ENCODE measurements at places on chromosomes 4 and X. TPM values are rescaled to one million over a fixed set of nuclear protein-coding genes. Genes with fewer than 3 reads are reported as not detected.
A peak's percentile ranks its signal among the peaks of the same experiment; 100 is the strongest.

The FGFBP1 gene
- 10.8 TPM for total RNA-seq

The HSFX2 gene
- 0.36 TPM for total RNA-seq

The SSR4 gene
- 129 TPM for total RNA-seq

The PABPC4L gene
- total RNA-seq = 0.70 TPM

The USP27X gene
- 1.3 TPM for total RNA-seq

The KIAA0232 gene
- total RNA-seq = 31.5 TPM

The WDR45 gene
- total RNA-seq = 90.1 TPM

The P2RY10 gene
- total RNA-seq = 2.5 TPM

The SPANXA1 gene
- total RNA-seq = not detected

- DNase-seq = no peak
Measured at GRCh38 chr4:101835121-101835904, 44.8 kb downstream of the BANK1 start.

GRCh38 chr4:4672402-4672801, 130.6 kb upstream of the STX18 start:
- no peak for DNase-seq

DNA sequence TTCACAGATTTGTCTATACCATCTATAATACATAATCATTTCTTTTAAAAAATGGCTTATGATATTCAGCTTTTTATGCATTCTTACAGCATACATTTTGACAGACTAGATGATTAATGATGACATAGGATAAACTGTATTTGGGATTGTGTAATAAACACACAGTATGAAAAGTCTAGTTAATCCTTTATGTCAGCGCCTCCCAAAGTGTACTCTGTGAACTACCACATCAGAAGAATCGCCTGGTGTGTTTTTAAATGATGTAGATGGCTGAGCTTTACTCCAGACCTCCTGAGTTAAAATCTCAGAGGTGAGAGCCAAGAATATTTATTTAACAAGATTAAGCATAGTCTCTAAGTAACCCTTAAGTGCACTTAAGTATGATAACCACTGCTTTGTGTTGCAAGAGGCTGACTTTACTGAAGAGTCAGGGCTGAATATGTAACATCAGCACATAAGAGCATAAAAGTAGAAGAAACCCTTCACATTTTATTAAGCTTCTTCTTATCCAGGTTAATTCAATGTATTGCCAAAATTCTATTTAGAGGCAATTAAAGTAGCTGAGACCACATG, 104.2 kb downstream of the ANK2 start:
- no peak for DNase-seq

- DNase-seq = no peak
Measured at GRCh38 chr4:110107866-110108265, 90.5 kb downstream of the ELOVL6 start.

- DNase-seq = no peak
Measured at GRCh38 chr4:169963998-169964397, 62.2 kb downstream of the MFAP3L start.

- no peak for DNase-seq
Measured at GRCh38 chr4:86367577-86367976, 7.7 kb upstream of the MAPK10 start.

GRCh38 chr4:76803522-76803921, 94.4 kb downstream of the SOWAHB start:
- DNase-seq = no peak

GRCh38 chr4:79173186-79173585, 152.7 kb downstream of the NAA11 start:
- DNase-seq = no peak

GRCh38 chr4:182549356-182549755, 306.2 kb downstream of the TENM3 start:
- no peak for DNase-seq

GRCh38 chr4:40848251-40848650, 98.5 kb downstream of the NSUN7 start:
- DNase-seq = no peak

DNA sequence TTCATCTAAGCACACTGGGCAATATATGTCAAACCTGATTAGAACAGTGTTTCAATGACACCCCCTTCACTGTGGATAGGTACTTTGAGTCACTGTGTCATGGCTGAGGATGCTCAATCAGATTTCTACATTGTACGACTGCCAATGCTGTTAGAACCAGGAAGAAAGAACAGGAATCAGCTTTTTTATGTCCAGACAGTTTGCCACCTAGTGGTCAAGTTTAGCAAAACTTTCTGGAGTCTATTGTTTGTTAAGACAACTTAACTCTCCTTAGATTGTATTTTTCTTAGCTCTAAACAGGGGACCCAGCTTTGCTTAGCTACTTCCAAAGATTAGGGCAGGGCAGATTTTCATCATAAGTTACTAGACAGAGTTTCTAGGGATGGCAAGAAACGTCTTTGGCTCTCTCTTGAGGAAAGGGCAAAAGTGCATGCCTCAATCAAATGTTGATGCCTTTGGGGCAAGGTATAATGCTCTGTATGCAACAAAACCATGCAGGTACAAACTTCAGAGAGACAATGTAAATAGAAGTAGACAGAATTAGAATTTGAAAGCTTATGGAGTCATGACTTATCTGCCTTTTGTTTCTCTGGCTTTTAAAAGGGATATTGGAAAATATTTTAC, 40.5 kb upstream of the BMP3 start:
- peak; percentile 72 for DNase-seq

GRCh38 chr4:136412708-136413107, 1119.6 kb downstream of the PCDH18 start:
- no peak for DNase-seq

GRCh38 chr4:8773124-8773931, 98.3 kb downstream of the HMX1 start:
- no peak for DNase-seq

- DNase-seq = no peak
Measured at GRCh38 chr4:126572264-126572663, 1060.5 kb upstream of the INTU start.

GRCh38 chr4:8541981-8542715, 38.0 kb upstream of the GPR78 start:
- no peak for DNase-seq

DNA sequence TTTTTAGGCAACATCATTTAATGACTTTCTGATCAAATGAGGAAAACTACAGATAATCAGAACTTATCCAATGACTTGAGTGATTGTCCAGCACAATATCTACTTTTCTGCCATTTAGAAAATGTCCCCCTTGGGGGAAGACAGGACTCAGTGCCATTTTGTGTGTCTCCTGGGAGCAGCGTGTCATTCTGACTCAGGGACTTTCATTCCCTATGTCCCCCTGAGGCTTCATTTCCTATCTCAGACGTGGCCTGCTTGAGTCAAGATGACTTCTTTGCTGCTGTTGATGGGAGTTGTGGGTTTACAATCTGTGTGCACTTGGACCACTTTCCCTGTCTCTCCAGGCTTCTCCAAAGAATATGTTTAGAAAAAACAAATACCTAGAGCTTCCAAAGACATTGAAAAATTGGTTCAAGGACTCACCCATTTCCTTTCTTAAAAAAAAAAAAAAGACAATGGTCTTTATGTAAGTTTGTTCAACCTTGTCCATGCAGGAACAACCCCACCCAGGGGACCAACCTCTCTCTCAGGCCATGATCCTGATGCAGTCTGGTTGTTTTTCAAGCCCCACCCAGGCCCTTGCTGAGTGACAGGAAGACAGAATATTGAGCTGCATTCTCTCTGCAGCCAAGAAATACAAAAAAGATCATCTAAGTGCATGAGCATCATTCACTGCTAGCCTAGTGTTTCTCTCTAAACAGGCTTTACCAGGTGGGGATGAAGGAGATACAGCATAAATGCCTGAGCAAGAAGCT, 34.3 kb upstream of the TMEM154 start:
- DNase-seq = no peak

- DNase-seq = peak; percentile 7
Measured at GRCh38 chrX:43121637-43122036, 343.7 kb upstream of the PPP1R2C start.

DNA sequence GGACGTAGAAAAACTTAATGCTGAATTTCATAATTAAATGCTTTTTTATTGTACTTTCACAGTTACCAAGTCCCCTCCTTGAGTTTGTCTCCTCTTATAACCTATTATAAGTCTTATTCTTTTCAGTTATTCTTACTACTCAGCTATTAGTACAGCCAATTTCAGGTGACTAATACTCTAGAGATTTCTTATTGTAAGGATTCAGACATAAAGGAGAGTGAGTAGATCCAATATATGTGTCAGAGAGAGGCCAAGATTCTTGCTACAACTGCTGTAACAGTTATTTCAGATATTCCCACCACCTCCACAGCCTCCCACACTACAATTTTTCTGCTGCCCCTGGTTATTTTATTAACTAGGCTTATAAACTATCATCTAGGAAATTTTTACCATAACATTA, 274.5 kb downstream of the GPAT3 start:
- no peak for DNase-seq

DNA sequence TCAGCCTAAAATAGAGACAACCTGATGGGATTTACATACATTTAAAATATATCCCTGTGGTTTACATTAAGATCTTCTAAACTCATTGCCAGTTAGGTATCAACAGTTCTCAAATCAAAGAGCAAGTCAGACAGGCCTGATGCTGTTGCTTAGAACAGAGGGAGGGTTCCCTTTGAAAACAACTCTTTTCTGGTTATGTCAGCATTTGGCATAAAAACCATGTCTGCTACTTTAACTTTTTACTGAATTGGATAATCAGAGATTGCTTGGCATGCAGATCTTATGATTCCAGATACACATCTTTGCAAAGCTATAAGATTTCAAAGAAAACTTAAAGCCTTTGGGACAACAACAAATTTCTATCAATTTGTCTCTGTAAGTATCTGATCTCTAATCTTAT, 140.8 kb downstream of the CPE start:
- no peak for DNase-seq

GRCh38 chr4:149166365-149166764, 649.3 kb downstream of the IQCM start:
- DNase-seq = no peak

- no peak for DNase-seq
Measured at GRCh38 chr4:176583278-176583677, 209.4 kb downstream of the VEGFC start.

DNA sequence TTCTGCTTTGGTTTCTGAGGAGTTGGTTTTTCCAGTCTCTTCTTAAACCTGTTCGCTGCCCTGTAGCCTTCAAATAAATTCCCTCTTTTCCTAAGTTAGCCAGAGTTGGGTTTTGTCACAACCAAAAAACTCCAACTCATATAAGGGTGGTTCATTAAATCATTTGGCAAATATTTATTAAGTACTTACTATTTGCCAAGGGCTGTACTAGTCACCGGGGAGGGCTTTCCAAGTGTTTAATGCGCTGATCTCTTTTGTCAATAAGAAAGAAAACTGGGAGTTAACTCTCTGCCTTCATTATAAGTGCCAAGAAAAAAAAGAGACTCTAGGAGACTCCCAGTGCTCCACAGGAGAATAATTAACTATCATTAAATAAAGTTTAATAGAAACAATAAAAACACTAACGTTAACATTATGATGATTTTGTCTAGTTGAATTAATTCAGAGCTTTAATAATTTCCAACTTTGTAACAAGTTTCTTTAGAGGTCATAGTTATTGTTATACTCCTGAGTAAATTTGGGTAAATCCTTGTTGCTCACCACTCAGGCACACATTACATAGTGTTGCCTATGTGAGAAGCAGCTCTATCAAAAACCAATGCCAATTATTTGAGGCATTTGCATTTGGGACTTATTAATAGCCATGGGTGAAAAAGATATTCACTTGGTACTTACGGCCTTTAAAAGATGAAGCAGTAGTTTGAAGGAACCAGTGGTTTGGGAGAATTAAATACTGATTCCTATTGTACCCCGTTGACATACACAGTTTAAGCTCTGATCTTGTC, 122.5 kb upstream of the TEX13D start:
- no peak for DNase-seq

DNA sequence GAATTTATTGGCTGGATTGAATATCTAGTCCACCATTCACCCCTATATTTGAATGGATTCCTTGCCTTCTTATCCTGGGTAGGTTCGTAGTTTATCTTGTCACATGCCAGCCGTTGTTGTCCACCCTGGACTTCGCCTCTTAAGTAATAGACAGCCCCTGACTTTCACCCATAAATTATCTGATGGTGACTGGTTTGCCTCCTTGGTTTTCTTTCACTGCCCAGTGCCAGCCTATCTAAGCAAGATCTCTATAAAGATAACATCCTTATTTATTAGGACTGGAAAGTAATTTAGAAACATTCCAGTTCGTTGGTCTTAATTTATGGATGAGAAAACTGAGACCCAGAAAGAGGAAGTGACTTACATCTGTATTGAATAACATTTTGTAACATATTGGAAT, 410.3 kb downstream of the RPA4 start:
- DNase-seq = no peak

DNA sequence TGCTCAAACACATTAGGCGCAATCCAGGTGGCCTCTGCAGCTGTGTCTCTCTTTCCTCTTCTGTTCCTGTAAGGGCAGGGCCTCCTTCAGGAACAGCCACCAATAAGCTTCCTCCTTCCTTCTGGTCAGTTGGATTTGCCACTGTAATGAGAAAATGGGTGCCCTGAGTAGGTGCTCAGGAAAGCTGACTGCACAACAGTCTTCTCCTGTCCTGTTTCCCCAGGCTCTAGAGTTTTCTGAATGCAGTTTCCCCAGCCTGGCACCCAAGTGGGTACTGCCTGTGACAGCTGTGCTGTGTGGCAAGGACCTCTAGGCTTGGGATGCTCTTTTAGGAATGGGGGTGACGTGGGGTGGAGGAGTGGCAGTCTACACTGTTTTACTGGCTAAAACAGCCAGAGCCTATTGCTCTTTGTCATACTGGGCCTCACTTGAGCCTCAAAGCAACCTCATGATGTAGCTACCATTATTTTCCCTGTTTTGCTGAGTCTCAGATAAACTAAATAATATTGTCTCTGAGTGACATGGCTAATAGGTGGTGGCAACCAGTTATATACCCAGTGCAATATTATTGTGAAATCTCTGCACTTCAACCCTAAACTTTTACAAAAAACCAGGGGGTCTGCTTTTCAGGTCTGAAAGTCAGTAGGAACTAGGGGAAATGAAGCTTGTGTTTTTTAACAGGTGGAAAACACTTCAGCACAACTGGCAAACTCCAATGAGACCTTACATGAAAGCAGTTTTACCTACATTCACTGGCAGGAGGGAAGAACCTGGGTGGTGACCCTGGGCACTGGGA, 1.2 kb downstream of the CXCL2 start:
- no peak for DNase-seq

DNA sequence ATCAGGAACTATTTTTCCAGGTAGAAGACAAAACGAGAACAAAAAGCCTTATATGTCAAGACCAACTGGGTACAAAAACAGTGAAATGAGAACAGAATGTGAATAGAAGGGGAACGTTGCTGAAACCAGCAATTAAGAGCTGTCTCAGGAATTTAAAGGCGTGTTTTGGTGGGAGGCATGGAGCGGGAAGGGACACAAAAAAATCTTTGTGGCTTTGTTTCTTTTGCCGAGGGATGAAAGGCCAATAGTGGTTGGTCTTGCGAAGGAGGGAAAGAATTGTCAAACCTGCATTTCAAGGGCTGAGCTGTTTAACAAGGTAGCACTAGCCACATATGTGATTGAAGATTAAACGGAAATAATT, 103.8 kb downstream of the USP46 start:
- no peak for DNase-seq

DNA sequence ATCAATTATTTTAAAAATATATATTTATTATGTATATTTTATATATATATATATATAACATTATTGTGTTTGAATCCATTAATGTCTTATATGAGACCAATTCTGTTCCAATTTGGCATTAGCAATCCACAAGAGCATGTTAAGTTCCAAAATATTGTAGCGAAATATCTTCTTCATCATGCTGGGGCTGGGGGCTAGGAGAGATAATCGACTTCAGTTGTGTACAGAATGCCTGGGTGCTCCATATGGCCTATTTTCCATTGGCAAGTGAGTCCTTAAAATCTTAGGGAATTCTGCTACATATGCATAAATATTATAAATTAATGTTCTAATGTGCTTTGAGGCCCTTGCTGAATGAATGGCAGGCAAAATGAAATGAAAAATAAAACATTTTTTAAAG, 117.7 kb downstream of the PCDH7 start:
- DNase-seq = no peak
